ENCODE measurements at places on chromosomes 4 and X. TPM values are rescaled to one million over a fixed set of nuclear protein-coding genes. Genes with fewer than 3 reads are reported as not detected.

SNCA gene
- total RNA-seq, result 49.5 TPM

JCHAIN gene
- total RNA-seq, result not detected

CENPE gene
- total RNA-seq, result 12.3 TPM

GJB1 gene
- total RNA-seq, result not detected

IL1RAPL2 gene
- total RNA-seq, result not detected

KLKB1 gene
- 0.06 TPM for total RNA-seq

LRP2BP gene
- total RNA-seq, result 0.94 TPM

ETDB gene
- not detected for total RNA-seq

PPP4R3C gene
- total RNA-seq, result not detected

TSPAN5 gene
- total RNA-seq, result 15.1 TPM

PLAC8 gene
- 0.19 TPM for total RNA-seq

All from bladder microvascular endothelial cell (primary cell).